Activated CD4-positive, CD25-positive, alpha-beta regulatory T cell treated with anti-CD3 and anti-CD28 coated beads, Interleukin-2, amount 50 U/mL, for 72 hours (primary cell): ENCODE measurements at places on chromosomes 16 and 17.

DNA sequence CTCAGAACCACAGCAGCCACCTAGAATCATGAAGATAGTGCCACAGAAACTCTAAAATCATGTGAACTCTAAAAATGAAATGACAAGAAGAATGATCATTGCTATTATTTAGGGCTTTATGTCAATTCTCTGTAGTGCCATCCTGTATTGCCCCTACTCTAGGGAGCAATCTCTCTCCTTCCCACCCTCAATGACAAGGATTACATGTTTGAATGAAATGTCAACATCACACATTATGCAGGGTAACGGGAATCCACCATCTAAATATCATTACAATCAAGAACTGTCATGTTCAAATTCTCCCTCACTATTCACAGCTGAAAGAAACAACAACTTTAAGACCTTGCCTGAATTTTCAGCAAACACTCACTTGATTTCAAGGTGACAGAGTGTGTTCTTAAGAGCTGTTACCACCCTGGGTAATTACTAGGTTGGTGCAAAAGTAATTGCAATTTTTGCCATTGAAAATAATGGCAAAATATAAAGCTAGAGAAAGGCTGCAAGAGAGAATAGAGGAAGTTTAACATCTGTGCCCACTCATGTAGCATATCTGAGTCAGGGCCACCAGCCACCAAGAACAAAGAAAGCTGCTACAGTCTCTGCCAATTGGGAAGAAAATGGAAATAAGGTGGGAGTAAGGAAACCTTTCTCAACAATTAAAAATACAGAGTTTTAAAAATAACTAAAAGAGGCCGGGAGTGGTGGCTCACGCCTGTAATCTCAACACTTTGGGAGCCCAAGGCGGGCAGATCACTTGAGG lies 112.8 kb upstream of the PSMD7 start:
- DNase-seq, result no peak

- DNase-seq, result no peak
Observed at GRCh38 chr17:9974448-9975381, 69.6 kb upstream of the RCVRN start.

DNA sequence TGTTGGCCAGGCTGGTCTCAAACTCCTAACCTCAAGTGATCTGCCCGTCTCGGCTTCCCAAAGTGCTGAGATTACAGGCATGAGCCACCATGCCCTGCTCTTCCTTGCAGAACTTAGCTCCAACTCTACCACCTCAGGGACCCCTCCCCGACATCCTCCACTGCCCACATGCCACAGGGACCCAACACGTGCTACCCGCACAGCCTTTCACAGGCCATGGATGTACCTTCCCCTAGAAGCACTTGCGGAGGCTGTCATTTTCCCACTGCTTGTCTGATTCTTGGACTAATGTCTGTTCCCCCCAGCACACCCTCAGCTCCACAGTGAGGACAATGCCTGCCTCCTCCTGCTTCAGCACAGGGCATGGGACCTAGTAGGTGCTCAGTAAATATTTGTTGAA lies 147.4 kb downstream of the ZNF423 start:
- no peak for DNase-seq

DNA sequence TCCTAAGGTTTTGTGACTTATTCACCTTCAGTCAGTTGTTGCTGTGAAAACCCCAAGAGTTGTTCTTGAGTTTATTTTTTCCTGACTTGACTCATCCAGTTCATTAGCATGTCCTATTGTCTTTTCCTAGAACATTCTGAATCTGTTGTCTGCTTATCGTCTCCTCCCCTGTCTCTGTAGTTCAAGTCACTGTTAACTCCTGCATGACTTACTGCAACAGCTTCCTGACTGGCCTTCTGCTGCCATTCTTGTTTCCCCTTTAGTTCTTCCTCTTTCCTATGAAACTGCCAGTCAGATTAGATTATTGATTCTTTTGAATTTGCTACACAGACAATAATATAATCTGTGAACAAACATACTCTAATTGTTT lies 161.5 kb downstream of the FTO start:
- no peak for DNase-seq

- peak; percentile 56 for DNase-seq
Observed at GRCh38 chr16:87780385-87780989, 14.7 kb upstream of the KLHDC4 start.

DNA sequence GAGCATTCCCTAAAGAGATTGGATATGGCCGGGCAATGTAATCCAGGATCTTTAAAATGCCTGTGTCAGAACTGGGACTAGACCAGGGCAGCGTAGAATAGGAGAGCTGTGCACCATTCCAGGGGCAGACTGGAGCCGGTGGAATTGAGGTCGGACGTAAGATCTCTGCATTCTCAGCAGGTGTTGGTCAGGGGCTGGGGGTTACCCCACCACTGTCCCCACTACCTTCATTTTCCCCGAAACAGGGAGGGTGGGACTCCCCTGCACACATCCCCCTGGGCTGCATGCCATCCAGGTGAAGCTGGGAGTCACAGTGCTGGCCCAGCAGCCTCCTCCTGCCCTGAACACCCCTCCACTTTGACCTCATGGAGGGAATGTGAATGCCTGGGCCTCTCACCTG lies 17.8 kb downstream of the OSBPL7 start:
- DNase-seq, result no peak

- DNase-seq, result no peak
Observed at GRCh38 chr17:31062346-31062745, 32.4 kb upstream of the NF1 start.

- DNase-seq, result no peak
Observed at GRCh38 chr16:76335180-76335974, 58.2 kb downstream of the CNTNAP4 start.

DNA sequence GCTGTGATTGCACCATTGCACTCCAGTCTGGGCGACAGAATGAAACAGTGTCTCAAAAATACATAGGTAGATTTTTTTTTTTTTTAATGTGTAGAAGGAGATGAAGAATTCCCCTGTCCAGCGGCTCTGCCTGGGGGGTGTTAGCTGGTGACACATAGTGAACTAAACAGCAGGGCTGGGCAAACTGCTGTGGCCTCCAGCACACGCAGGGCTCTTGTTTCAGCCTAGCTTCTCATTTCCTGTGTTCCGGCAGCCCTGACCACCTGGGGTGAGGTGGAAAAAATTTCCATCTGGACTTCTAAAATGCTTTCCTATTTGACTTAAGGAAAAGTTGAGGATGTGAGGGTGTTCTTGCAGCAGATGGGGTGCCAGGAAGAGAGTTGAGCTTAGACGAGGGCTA lies 33.3 kb upstream of the RGS9 start:
- DNase-seq, result no peak

- DNase-seq, result no peak
Observed at GRCh38 chr17:68737761-68738443, 136.7 kb upstream of the FAM20A start.

DNA sequence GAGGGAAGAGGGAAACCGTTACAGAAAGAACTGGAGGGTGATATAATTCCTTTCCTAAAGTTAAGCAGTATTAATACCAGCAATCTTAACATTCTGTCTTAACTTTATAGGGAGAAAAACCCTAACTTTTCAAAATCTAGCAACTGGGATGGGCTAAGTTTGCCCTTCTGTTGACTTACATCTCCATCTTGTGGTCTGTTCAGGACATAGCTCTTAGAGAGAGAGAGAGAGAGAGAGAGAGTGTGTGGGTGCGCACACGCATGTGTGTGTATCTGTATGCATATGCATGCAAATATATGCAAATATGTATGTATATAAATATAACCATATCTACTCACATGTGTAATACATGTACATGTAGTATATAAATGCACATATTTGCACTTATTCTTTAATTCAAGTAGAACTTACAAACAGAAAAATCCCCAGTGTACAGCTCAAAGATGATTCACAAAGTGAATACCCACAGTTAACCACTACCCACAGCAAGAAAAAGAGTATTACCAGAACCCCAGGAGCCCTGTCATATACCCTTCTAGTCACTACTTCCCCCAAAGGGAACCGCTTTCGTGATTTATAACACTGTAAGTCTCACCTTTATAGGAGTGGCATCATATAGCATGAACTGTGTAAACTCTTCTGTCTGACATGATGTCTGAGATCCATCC lies 46.5 kb downstream of the STX8 start:
- no peak for DNase-seq

- no peak for DNase-seq
Observed at GRCh38 chr16:303760-304505, 21.0 kb downstream of the PDIA2 start.

GRCh38 chr16:1784977-1785845 lies 2.5 kb downstream of the NUBP2 start:
- DNase-seq, result no peak

GRCh38 chr17:22469101-22469880 lies 777.0 kb downstream of the KCNJ18 start:
- DNase-seq, result no peak

DNA sequence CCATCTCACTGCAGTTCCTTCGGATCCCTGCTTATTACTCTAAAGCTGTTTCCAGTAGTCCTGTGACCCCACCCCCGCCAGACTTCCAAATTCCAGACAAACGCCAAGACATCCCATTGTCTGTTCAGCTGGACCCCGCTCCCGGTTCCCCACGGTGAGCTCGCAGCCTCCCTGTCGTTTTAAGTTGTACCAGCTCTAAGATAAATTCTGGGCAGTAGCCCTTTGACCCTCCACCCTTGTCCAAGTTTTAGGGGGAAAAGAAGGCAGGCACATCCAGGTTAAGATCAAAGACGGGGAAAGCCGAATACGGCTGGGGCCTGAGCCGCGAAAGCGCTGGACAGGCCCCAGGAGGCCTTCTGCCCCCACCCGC lies 589 bp downstream of the ARL6IP1 start:
- DNase-seq, result no peak

DNA sequence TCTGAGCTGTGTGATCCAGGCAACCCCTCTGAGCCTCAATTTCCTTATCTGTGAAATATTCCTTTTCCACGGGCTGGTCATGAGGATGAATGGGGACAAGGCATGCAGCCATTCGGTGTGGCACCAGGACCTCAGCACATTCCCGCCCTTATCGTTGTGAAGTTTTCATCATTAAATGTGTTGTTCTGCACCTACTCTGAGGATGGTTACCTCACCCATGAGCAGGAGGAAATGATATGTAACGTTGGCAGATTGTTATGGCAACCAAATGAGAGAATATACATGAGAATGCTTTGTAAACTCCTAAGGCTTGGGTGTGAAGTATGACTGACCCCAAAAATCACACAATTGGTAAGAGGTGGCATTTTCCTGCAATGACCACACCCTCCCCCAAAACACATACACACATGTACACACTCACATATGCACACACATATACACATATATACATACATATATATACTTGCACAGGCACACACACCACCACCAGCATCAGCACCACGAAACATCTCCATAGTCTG lies 39.5 kb downstream of the SMARCE1 start:
- no peak for DNase-seq

DNA sequence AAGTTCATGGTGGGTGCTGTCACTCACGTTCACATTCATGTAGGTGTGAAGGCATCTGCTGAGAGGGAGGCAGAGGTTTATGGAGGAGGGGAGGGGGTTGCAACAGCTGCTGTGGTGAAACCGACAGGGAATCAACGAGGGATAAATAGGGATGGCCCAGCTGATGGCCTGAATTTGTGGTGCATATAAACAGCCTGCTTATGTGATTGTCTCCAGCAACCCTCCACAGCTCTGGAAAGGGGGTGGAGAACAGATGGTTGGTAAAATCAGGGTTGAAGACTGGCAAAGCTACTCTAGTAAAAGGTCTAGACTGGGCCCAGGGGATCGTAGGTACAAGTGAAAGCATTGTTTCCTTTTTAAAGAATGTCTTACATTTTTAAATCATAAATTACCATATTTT lies 53.7 kb downstream of the IQCK start:
- no peak for DNase-seq

DNA sequence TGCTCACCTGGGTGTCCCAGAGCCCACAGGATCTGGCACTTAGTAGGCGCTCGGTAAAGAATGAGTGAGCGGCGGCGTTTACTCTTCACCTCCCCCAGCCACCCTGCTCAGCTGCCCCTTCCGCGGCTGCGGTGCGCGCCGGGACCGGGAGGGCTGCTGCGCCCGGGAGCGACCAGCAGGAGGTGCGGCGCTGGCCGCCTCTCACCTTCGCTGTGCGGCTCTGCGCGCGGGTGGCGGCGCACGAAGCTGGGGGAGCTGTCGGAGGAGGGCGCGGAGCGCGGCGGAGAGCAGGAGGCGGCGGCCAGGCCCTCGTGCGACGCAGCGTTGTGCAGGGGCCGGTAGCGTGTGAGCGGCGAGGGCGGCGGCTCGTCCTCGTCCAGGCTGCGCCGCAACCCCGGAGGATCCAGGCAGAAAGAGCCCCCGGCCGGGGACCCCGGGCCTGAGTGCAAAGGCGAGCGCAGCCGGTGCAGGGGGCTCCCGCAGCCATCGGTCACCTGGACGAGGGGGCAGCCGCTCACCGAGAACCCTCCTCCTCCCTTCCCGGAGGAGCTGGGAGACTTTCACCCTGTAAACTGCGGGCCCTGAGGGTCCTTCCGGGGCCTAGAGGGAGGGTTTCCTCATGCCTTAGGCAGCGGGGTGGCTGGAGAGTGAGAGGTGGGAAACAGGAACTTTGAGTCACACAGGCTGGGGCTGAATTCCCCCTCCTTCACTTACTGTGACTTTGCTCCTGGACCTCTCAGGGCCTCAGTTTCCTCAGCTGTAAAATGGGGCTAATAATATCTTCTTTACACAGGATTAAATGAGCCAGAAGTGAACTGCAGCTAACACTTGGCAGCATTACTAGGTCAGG lies 12.5 kb downstream of the SAMD14 start:
- DNase-seq, result peak; percentile 54

DNA sequence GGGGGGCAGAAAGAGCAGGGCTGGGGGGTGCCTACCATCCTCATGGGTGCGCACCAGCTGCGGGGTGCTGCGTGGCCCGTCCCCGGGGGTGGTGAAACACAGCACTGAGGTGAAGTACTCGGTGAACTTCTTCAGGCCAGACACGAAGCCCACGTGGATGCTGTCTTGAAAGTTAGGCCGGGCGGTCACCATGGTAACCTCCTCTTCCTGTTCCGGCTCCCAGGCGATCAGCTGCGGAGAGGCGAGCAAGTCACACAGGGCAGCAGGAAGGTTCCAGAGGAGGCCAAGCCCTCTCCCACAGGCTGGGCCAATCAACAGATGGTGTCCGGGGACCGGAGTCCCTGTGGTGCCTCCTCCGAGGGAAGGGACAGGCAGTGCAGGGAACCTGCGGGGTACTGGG lies 90.1 kb upstream of the CDC42EP4 start:
- DNase-seq, result no peak

DNA sequence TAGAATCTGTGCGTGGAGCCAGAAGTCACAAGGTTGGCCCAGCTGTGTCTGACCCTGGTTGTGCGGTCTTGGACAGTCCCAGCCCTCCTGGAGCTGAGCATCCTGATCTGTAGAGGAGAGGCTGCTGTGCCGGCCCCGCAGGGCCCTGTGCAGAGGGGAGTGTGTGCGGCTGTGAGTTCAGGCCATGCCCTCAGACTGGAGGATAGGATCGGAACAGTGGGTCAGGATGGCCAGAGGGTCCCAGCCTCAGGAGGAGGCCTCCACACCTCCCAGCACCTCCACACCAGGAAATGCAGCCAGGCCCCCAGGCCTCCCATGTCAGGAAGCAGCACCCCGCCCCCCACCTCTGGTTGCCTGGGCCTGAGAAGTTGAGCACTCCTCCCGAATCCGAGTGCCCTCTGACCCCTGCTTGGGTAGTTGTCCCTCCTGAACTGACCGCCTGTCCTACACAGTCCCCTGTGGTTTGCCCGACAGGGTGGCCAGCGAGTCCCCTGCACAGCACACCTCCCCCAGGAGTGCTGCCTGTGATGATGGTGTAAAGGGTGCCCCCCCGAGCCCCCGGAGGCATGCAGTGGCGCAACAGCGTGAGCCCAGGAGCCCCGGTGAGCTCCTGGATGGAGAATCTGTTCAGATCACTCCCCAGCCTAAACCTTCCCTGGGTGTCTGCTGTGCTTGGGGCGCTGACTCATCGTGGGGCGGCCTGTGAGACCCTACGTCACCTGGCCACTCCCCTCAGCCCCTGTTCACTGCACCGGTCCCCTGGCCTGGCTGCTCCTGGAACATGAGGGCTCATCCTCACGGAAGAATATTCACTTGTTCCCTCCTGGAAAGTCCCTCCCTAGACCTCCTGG lies 285.2 kb downstream of the SEC14L1 start:
- no peak for DNase-seq
